ENCODE measurements at places on chromosomes 12 and 14.

- no peak for DNase-seq
Observed at GRCh38 chr12:108772247-108772646, 40.9 kb upstream of the CORO1C start.

DNA sequence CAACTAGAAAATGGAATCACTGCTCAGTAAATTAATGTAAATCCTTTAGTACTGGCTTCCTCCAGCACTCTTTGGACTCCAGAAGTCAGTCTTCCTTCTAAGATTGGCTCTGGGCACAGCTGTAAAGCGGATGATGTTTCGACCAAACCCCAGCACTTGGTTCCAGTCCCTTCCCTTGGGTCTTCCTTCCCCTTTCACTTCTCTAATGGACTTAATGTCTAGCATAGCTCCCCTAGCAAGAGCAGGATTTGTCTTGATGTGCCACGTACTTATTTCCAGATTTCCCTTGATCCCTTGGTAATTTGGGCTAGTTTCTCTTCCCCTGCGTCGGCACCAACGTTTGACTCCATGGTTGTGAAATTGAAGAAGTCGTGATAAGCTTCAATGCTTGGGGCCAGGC lies 28.3 kb downstream of the C12orf75 start:
- DNase-seq, result no peak

DNA sequence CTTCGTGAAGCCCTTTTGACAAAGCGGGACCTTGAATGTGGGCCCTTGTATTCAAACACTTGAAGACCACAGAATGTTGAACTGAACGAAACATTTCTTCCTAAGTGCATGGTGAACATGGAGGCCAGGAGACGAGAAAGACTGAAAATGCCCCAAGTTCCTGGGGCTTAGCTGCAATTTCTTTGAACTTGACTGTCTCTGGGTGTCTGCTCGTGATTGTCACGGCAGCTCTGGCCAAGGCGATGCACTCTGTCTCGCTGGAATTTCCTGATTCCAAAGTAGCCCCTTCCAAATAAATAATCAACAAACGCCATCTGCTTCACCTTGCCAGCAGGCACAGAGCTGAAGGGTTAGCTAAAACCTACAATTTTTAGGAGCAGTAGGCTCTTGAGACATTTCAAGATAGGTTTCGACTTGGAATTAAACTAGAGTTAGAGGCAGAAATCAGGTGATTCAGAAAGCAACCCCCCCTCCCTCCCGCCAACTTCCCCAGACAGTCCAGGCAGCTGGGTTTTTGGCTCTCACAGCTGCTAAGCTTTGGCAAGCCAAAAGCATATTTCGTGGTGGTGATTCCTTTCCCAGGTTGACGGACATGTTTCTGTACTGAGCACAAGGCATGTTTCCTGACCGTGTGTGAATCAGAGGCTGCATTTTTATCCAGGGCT lies 13.5 kb upstream of the IRF2BPL start:
- no peak for DNase-seq

GRCh38 chr14:67537736-67538135 lies 4.6 kb downstream of the PLEKHH1 start:
- DNase-seq, result no peak

- DNase-seq, result no peak
Observed at GRCh38 chr12:93376436-93377251, 1.1 kb upstream of the NUDT4 start.

Measured in stimulated activated CD4-positive, alpha-beta T cell treated with anti-CD3 and anti-CD28 coated beads, Interleukin-12 subunit alpha, Interleukin-12 subunit beta, amount 100 ng/mL, for 4 hours (primary cell).